ENCODE measurements at places on chromosomes 5 and 9. TPM values are rescaled to one million over a fixed set of nuclear protein-coding genes. Genes with fewer than 3 reads are reported as not detected.

DNA sequence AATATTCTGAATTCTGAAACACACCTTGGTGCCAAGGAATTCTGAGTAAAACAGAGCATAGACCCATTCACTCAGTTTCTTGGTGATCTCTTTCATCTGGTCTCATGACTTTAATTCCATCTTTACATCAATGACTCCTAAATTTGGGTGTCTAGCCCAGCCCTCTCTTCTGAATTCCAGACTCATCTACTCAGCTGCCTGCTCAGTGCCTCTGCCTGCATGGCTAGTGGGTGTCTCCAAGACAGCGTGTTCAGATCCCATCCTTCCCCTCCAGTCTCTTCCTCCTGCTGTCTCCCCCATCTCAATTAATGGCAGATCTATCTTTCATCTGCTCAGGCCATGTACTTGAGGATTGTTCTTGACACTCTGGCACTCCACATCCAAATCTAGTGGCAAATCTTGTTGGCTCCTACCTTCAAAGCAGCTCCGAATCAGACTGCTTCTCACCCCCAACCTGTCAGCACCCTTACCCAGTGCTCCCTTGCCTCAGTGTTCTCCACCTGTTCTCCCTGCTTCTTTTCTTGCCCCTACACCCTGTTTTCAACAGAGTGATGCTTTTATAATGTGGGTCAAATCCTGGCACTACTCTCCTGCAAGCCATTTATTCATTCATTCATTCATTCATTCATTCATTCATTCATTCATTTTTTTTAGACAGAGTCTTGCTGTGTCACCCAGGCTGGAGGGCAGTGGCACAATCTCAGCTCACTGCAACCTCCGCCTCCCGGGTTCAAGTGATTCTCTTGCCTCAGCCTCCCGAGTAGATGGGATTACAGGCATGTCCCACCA is 5.3 kb downstream of the CAVIN4 start:
- DNase-seq: no peak

GRCh38 chr5:97208714-97209113 is 25.7 kb upstream of the RIOK2 start:
- no peak for DNase-seq

- DNase-seq: no peak
These were observed 20.1 kb downstream of the PCDHGC5 start for GRCh38 chr5:141508798-141509611.

- DNase-seq: no peak
These were observed 376.4 kb downstream of the ARRDC3 start for GRCh38 chr5:91006713-91007112.

DNA sequence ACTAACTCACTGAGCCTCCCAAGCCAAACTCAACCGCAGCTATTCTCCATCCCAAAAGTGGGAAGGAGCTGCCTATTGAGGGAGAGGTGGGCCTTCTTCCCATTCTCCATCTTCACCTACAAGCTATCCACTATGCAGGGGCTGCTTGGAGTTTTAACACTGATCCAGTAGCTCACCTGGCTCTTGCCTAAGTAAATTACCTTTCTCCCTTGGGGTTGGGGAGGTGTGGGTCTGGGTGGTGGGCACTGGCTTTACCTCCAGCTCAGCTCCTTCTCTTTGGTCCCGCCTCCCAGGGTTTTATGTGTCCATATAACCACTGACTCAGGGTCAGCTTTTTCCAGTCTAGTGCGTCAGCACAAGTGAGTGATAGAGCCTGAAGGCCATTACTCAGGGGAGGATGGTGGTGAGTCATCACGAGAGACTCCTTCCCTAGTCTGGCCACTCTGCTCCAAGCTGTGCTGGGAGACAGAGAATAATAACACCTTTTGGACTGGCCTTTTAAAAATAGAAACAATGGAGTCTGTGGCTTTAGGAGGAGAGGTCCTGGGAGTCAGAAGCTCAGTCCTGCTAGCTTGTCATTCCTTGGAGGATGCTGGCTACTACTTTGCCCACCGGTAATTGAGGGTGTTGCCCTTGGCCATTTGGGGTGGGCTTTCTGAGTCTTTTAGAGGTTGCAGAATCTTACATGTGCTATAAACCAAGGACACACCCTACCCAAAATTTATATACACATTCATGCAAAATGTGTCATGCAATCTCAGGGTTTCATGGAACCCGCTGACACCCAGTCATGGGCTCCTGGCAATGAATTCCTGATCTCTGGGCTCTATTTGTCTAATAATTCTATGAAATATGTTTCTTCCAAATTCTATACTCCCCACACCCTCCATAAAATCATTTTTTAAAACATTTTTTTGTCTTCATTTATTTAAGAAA is 35.6 kb upstream of the ATP6V1G1 start:
- DNase-seq: peak; percentile 92

The TMEFF1 gene
- total RNA-seq: 3.3 TPM

GRCh38 chr5:67998709-67999261 is 216.8 kb upstream of the PIK3R1 start:
- peak; percentile 64 for DNase-seq

DNA sequence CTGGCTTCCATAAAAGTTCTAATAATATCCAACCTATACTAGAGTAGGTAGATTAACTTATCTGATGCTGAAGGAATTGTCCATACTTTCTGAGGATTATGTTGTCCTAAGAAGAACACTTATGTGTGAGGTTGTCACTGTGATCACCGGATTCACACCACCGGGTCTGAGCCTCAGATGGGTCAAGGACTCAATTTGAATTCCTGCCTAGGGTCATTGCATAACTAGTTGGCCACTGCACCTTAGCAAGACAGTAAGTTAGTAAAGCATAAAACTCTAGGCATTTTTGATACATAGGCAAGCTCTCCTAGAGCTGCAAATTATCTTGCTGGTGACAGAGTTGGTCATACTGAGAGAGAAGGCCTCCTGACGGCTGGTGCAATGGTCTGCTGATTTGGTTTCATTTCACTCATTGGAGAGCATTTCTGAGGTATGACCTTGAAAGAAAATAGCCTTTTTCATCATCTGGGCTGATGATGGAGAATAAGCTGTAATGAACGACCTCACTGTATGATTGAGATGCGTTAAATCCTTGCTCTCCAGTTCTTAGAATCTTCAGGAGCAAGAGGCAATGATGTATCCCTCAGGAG is 72.0 kb upstream of the CKMT2 start:
- DNase-seq: no peak

DNA sequence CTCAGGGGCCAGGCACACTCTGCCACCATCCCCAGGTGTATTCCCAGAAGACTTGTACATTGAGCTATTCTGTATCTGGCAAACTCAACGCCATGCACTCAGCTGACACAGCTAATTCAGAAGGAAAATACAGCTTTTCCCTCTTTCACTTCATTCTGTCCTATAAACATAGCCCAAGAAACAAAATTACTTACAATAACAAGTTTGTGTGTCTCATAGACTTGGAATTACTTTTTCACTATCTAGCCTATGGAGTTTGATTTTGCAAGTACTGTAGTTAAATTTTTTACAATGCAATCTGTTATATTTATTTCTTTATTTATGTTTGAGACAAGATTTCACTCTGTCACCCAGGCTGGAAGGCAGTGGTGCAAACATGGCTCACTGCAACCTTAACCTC is 125.1 kb upstream of the KLF9 start:
- DNase-seq: no peak

GRCh38 chr5:8458038-8458383 is 589.1 kb downstream of the MTRR start:
- DNase-seq: no peak

- no peak for DNase-seq
These were observed 6.4 kb downstream of the MAST4 start for GRCh38 chr5:66602621-66603020.

- no peak for DNase-seq
These were observed 4.8 kb downstream of the MCIDAS start for GRCh38 chr5:55222092-55222984.

GRCh38 chr5:152942633-152943336 is 537.7 kb upstream of the NMUR2 start:
- DNase-seq: no peak

DNA sequence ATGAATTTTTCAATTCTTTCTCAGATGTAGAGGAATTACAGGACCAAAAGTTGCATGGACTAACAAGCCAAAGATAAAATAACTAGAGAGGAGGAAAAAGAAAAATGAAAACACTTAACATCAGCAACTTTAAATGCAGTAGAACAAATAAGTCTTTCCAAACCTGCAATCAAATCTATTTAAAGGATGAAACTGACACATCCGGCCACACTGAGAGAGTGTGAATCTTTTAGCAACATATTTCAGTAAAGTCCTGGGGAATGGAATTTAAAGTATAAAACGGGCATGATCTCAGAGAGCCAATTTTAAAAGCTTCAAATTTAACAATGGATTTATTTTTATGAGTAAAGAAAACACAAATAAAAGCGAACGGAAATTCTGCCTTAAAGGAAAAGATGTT is 17.1 kb downstream of the CAST start:
- DNase-seq: no peak

The DDX4 gene
- total RNA-seq: not detected

DNA sequence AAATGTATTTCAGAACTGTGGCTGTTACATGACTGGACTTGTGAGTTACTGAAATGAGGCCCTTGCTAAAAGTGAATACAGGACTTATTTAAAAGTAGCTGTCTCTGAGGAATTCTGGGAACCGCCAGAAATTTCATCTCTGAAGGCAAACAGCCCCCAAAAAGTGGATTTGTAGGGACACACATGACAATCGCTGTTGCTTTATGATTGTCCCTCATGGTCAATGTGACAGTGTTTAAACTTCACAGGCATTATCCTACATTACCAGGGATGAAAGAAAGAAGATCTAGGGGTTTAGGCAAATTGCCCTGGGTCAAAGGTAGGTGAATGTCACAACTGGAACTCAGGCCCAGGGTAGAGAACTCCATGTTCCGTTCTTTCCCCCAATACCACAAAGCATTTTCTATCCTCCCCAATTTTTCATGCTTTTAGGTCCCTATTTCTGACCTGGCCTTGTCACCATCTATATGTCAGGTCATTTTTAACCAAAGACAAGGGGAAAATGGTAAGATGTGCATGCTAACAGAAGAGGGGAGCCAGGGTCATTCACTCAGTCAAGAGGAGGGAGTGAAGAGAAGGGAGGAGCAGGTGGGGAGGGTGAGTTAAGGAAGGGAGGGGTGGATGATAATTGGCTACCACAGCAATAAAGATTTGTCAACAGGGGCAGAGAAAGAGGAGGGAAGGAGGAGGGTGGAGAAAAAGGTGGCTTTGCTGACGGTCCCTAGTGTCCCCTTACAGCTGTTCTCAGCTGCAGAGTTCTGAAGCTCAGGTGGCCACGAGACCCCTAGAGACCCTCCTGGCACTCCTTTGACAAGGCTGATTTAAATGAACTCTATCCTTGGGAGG is 57.8 kb upstream of the GLRX start:
- no peak for DNase-seq

The AK8 gene
- 2.5 TPM for total RNA-seq

DNA sequence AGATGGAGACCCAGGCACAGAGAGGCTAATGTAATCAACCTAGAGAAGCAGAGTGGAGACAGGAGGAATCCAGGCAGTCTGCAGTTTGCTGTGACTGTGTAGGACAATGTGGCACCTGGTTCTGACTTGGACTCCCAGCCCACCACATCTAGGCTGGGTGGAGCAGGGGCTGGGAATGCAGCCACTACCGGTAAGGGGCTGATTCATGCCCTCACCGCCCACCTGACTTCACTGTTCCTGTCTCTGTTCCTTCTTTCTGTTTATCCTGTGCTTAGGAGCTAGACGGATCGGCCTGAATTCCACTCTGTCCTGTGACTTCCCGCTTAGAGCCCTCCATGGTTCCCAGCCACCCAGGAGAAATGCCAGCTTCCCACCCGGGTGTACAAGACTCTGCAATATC is 2.6 kb downstream of the PDLIM4 start:
- no peak for DNase-seq

GRCh38 chr5:64331597-64332277 is 166.1 kb downstream of the RNF180 start:
- no peak for DNase-seq

- DNase-seq: peak; percentile 48
These were observed 284.5 kb downstream of the NTRK2 start for GRCh38 chr9:84953797-84954705.

The FSTL4 gene
- total RNA-seq: 0.37 TPM

GRCh38 chr5:149687486-149688168 is 42.5 kb upstream of the PPARGC1B start:
- no peak for DNase-seq

- no peak for DNase-seq
These were observed 123.8 kb downstream of the FAM170A start for GRCh38 chr5:119752921-119753886.
